ENCODE measurements at places on chromosomes 1 and 21. TPM values are rescaled to one million over a fixed set of nuclear protein-coding genes. Genes with fewer than 3 reads are reported as not detected.

- DNase-seq: no peak
Observed at GRCh38 chr1:94980582-94981574, 54.0 kb upstream of the CNN3 start.

DNA sequence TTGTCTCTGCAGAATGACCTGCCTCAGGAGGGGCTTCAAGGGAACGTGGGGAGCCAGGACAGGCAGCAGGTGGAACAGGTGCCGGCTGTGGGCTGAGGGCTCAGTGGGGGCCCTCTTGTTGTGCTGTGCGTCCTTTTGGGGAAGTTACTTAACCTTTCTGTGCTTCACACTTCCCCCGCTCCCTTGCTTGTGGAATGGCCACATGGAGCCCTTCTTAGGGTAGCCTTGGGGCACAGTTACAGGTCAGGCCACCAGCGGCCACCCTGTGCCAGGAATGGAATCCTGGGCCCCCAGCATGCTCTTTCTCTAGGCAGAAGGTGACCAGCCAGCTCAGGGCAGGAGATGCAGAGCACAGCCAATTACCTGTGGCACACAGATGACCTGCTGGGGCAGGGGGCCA, 2.6 kb downstream of the IKBKE start:
- DNase-seq: no peak

SLC2A5 gene
- not detected for total RNA-seq

DNA sequence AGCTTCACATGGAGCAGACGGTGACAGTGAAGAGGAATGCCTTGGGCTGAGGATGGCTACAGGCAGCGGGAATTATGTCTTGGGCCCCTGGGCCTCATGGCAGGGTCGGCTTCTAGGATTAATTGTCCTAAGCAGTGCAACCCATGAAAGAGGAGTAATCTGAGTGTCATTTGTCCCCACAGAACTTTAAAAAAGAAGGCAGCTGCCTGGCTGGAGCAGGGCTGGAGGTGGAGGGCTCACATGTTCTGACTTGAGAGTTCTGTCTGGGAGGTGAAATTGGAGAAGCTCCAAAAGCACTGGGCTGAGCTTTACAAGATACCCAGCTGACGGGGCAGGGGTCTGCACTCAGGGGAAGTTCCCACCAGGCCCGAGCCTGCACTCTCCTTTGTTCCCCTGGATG, 22.6 kb downstream of the CACNA1S start:
- DNase-seq: no peak

DNA sequence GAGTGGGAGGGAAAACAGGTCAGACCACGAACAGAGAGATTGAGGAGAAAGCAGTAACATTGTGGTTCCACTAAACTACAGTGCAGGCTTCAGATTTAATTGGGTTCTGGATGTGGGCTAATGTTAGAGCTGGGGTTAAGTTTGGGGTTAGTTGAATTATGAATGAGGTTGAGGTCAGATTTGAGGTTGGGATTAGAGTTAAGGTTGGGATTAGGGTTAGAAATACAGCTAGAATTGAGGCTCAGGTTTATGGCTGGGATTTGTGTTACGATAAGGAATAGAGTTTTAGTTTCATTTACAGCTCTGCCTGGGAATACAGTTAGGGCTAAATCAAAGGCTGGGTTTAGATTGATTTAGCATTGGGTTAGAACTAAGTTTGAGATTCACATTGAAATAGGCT, 1.8 kb upstream of the VSIG8 start:
- DNase-seq: no peak

RAB3B gene
- total RNA-seq: 0.07 TPM

- DNase-seq: no peak
Observed at GRCh38 chr1:10553118-10553517, 78.4 kb downstream of the PEX14 start.

- no peak for DNase-seq
Observed at GRCh38 chr1:86169625-86170024, 13.1 kb upstream of the COL24A1 start.

GRCh38 chr1:2452201-2452931, 23.7 kb upstream of the PLCH2 start:
- DNase-seq: no peak

DNA sequence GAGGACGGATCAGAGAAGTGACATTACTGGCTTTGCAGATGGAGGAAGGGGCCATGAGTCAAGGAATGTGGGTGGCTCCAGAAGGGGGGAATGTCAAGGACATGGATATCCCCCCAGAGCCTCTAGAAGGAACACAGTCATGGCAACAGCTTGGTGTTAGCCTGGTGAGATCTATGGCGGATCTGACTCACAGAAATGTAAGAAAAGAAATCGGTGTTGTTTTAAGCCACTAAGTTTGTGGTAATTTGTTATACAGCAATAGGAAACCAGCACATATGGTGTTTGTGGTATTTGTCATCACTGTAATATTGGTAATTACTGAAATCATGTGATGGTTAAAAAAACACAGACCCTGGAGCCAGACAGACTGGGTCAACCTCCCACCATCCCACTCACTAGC, 236.2 kb downstream of the SETD4 start:
- DNase-seq: no peak

PAQR6 gene
- 4.7 TPM for total RNA-seq

Measured in activated CD4-positive, alpha-beta T cell treated with anti-CD3 and anti-CD28 coated beads for 36 hours (primary cell).